Stimulated activated CD4-positive, alpha-beta T cell treated with anti-CD3 and anti-CD28 coated beads, Interleukin-15, amount 100 ng/mL, for 1 hour (primary cell): ENCODE measurements at places on chromosomes 4 and X.

GRCh38 chr4:149264093-149264733 lies 551.4 kb downstream of the IQCM start:
- DNase-seq, result no peak

- DNase-seq, result no peak
Measured at GRCh38 chr4:149754526-149754925, 61.1 kb downstream of the IQCM start.

DNA sequence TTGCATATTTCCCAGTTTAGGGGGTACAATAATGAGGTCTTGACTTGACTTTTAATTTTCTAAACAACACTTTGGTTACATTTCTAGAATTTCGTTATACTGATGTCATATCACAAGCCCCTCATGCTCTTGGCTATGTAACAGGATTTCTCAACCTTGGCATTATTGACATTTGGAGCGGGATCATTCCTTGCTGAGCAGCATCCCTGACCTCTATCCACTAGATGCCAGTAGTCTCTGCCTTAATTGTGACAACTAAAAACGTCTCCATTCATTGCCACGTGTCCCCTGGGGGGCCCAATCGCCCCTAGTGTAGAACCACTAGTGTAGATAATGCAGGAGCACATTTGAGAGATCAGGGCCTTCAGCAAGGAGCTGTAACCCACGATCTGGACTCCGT lies 234.2 kb upstream of the MID1 start:
- DNase-seq, result no peak

GRCh38 chr4:1976416-1977352 lies 32.1 kb downstream of the NELFA start:
- DNase-seq, result no peak

DNA sequence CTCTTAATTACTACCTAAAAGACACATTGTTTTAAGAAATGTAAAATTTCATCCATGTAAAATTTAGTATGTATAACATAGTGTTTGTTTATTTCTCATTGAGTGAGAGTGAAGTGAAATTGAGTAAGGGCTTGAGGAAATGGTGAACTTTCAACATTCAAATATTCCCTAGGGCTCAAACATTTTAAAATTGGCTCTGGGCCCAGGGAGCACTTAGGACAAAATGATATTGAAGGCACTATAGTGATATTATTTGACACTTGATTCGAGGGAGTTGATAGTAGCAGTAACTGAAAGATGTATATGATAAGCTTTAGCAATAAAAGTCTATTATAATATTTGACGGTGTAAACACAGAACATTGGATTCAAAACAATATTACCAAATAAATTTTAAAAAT lies 1244.0 kb upstream of the TENM3 start:
- no peak for DNase-seq

- DNase-seq, result no peak
Measured at GRCh38 chrX:16124201-16124600, 836 bp downstream of the GRPR start.

GRCh38 chrX:71170660-71171059 lies 26.0 kb downstream of the NLGN3 start:
- DNase-seq, result no peak
